ENCODE measurements at places on chromosomes 3 and 15.
A peak's percentile ranks its signal among the peaks of the same experiment; 100 is the strongest.

DNA sequence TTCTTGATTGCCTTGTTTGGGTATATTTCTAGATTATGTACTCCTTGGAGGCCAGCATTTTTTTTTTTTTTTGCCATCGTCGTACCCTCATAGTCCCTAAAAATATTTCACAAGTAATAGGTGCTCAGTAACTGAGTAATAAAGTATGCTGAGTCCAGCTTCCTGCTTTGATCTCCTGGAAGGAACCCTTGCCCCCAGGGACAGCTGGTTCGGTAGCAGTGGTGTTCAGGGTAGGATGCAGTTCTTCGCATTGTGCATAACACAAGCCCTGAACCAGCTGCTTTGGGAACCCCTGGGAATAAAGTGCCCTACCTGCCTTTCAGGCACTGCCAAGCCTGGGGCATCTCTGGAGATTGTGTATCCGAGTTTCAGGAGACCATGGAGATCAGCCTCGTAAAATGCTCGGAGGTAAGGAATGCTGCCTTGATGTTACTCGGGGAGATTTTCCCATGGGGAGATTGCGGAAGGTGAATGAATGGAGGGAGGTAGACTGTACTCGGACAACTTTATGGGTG is 7.6 kb downstream of the MYZAP start:
- DNase-seq, result no peak

DNA sequence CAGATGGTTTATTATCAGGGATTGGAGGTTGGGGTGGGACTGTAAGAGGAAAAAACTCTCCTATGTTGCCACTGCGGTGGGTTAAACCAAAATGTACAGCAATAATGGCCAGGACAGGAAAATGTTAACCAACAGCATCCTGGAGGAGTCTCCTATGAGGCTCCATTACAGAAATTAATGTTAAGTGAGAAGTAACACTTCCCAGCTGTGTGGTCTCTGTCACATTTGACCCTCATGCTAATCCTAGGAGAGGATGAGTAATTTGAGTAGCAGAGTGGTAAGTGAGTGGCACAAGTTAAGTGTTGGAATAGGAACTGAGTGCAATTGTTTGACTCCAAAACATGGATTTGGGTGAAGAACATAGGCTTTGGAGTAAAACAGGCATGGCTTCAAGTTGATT is 39.0 kb downstream of the ARHGEF3 start:
- DNase-seq, result no peak

- no peak for DNase-seq
Measured at GRCh38 chr3:189307963-189308362, 136.2 kb downstream of the TPRG1 start.

GRCh38 chr15:80416702-80417101 is 12.5 kb downstream of the ARNT2 start:
- DNase-seq, result no peak

GRCh38 chr3:120983841-120984240 is 75.8 kb downstream of the STXBP5L start:
- DNase-seq, result no peak

- DNase-seq, result no peak
Measured at GRCh38 chr15:57236561-57237300, 139.6 kb upstream of the CGNL1 start.

DNA sequence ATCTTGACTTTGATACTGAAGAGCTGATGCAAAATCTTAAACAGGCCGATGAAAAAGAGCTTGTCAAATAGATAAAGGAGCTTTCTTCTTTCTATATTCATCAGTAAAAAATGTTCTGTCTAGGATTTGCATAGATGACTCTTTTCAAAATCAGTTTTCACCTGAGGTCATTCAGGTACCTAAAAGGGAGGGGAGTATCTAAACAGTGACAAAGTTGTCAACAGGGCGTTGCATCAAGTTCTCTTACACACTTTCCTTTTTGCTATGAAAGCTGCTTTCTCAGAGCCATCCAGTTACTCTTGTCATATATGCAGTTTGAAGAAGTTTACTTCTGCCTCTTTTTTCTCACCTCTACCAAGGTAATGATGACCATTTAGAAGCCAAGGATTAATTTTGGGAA is 60.0 kb downstream of the AKAP13 start:
- no peak for DNase-seq

- DNase-seq, result no peak
Measured at GRCh38 chr3:125332504-125332903, 42.6 kb downstream of the ZNF148 start.

- no peak for DNase-seq
Measured at GRCh38 chr3:154316974-154317767, 7.1 kb downstream of the DHX36 start.

GRCh38 chr3:142588703-142589102 is 7.5 kb upstream of the PLS1 start:
- DNase-seq, result no peak

DNA sequence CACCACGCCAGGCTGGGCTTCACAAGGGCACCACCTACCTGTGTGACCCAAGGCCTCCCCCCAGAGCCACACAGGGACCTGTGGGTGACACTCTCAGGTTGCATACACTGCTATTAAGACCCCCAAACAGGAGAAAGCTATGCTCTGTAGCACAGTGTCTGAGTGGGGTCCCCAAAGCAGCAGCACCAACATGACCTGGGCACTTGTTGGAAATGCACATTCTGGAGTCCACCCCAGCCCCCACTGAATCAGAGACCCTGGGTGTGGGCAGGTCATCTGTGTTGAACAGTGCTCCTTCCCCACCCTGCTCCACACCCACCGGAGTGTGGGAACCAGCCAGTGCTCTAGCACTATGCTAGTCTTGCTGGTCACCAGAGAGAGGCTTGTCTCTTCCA is 76.1 kb downstream of the ADAMTS17 start:
- DNase-seq, result no peak

DNA sequence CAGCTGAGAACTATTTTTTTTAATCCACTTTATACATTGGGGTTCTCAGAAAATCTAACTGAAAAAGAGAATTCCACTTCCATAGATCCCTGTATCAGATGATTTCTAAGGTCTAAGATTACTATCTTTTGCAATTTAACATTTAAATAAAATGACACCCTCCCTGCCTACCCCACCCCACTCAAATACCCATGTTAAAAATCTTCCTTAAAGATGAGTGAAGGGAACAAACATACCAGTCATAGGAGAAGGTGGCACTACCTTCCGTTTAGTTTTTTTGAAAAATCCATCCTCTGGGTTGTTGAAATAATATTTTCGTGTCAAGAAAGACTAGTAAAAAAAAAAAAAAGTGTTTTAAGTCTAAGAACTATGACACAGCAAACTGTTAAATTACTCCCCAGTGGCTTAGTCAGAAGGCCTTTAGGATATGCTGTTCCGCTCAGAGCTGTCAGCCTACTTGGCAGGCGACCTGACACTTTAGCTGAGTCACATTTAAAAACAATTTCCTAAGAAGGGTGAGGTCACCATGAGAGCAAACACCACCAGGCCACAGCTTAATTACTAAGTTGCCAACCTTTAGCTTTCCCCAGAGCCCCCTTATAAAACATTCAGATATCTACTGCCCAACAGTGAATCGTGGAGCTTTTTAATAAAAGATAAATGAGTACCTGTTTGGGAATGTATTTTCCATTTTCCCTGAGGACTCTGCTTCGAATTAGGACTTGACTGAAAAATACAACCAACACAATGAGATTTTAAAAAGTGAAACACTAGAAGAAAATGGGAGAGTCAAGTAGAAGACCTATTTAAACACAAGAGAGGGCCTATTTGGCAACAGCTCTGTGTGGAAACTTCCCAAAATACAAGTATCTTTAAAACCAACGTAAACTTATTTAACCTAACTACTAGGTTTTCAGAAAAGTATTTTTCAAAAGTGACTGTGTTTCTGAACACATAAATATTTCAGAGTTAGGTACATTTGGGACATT is 9.6 kb downstream of the EMC3 start:
- DNase-seq, result no peak

GRCh38 chr3:190089711-190090110 is 31.0 kb downstream of the P3H2 start:
- DNase-seq, result no peak

GRCh38 chr15:89363133-89363532 is 28.5 kb upstream of the POLG start:
- no peak for DNase-seq

DNA sequence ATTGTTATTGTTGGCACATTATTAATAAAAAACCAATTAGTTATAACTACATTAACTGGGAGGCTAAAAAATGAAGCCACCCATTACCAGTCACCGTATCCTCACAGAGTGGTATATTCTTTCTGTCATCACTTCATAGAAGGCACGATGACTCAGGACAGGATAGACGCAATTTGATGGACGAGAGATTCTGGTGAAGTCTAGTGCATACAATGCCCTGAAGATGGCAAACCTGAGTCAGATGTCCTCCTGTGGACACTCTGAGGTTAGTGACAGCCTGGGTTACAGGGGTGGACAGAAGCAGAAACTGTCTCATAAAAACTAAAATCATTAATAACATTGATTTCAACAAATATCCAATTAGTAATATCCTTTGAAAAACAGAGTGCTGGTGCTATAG is 150.3 kb downstream of the SLC9A9 start:
- DNase-seq, result no peak

DNA sequence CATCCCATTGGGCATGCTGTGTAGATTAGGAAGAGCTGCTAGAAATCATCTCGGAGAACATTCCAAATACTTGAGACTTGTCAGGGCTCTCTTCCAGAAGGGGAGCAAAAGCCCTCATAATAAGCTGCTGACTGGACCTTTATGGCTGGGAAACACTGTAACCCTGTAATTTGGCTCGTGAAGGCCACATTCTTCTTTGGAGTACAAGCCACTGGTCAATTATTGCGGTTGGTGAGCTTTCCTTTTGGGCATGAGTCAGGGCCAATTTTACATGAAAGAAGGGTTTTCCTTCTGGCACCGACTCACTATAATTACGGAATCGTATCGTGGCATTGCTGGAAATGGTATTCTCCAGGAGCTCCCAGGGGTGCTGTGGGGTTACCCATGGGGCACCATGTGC is 434.5 kb upstream of the RGMA start:
- DNase-seq, result no peak

DNA sequence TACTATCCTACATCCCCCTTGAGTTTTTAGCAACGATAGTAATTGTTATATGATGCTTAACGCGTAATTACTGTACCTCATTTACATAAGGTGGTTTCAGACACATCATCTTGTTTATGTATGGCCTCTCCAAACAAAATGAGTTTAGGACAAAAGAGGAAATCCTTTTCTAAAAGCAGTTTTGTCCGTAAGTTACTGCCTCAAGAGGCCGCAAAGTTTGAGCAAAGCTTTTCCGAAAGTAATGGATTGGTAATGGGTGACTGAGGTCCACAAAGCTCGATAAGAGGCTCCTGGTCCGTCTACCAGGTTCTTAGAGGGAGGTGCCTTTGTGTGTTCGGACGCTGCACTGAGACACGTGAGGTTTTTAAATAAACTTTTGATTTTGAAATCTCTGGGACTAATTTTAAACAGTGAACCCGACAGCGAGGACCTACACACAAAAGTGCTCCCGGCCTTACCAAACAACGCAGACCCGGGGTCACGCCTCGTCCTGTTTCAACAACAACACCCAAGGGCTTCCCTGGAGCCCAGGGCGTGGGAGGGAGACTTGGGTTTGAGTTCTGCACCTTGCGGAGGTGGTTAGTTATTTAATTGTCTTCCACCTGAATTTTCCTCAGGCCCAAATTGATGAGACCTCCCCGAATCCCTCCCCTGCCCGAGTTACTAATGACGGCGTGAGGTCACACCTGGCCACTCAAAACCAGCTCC is 456 bp upstream of the C15orf61 start:
- no peak for DNase-seq

GRCh38 chr15:57655809-57656208 is 50.7 kb upstream of the POLR2M start:
- DNase-seq, result no peak

DNA sequence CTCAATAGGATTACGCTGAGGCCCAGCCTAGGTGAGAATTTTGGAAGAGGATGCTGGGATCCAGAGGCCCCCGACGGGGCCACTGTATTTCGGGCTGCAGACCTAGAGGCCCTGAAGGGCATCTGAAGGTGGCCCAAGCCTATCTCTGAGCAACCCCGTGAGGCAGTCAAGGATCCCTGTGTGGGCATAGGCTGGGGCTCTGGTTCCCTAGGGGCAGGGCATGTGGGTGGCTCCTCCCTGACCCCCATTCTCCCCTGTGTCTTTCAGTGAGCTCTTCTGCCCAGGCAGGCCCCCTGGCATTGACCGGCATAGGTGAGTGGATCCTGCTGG is 216.0 kb downstream of the SNRPN start:
- DNase-seq, result no peak

DNA sequence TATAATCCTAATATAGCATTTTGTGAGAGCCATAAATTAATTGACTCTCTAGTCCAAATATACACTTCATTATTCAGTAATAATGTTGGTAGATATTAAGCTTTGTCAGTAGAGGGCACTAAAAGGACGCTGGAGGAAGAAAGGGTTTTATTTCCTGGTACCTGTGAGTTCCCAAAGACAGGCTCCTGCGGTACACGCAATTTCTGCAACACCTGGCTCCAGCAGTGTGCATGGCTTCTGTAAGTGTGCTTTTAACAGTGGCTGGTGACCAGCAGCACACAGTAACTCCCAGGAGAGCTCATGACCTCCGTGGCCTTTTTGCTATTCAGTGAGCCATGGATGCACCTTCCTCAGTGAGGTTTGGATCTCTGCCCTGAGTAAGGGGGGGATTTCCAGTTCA is 338.3 kb upstream of the ZNF385D start:
- peak; percentile 20 for DNase-seq

- no peak for DNase-seq
Measured at GRCh38 chr3:100879195-100879810, 113.9 kb downstream of the ABI3BP start.

GRCh38 chr3:11297126-11297525 is 24.9 kb downstream of the ATG7 start:
- no peak for DNase-seq

GRCh38 chr15:81118361-81118760 is 15.7 kb upstream of the CFAP161 start:
- DNase-seq, result no peak

DNA sequence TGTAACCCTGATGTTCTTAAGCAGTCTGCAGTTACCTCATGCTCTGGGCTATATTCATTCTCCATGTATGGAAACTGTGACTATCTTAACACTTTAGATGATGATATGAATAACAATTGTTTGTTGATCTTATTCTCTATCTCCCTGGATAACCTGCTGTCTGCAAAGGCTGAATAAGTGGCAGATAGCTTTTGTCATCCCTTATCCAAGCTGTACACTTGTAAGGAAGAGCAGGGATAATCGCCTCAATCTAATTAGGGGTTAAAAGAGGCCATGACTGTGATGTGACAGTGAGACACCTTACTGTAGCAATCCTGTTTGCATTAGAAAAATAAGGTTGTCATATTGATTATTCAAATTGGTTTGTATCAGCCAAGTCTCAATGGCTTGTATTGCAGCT is 123.9 kb downstream of the RSRC1 start:
- DNase-seq, result no peak

GRCh38 chr3:176655404-176656094 is 541.7 kb downstream of the TBL1XR1 start:
- no peak for DNase-seq

- DNase-seq, result no peak
Measured at GRCh38 chr3:141735770-141736465, 2.2 kb upstream of the RNF7 start.
